ENCODE measurements at places on chromosomes 6 and 20.

GRCh38 chr6:37244430-37245310, 12.9 kb upstream of the TBC1D22B start:
- DNase-seq = peak; percentile 99

DNA sequence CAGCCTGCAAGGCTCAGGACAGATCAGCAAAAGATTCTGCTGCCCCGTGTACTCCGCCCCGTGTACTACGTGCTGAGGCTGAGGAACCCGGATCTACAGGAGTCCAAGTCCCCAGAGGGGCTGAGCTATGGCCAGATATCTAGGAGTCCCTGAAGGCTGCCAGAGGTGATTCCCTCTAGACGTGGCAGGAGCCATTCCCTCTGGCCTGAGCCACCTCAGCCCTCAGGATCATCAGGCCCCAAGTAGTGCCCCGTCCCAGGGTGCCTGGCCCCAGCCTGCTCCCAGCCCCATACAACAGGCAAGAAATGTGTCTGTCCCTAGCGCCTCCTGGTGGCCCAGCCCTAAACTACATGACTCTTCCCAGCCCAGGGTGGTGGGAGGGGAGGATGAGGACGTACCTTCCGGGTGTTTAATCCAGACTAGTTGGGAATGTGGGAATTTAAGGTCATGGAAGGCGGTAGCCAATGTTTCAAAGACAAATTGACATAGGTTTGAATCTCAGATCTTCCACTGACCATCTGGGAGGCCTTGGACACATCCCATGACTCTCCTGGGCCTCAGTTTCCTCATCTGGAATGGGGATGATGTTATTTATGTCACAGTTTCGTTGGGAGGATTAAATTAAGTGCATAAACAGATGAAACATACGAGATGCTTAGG, 49.4 kb upstream of the PTPN1 start:
- peak; percentile 82 for DNase-seq

DNA sequence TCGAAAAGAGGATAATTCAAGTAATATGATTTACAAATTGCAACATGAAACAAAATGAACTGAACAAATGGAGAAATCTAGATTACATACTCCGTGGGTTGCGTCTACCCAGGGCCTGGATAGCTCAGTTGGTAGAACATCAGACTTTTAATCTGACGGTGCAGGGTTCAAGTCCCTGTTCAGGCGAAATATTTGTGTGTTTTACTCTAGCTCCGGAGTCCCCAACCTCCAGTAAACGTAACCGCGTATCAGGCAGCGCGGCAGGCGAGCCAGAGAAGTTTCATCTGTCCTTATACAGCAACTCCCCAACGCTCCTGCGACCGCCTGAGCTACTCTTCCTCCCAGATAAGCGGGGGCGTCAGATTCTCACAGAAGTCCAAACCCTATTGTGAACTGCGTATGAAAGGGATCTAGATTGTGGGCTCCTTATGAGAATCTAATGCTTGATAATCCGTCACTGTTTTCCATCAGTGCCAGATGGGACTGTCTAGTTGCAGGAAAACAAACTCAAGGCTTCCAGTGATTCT, 176.1 kb downstream of the TRIM27 start:
- DNase-seq = peak; percentile 87

DNA sequence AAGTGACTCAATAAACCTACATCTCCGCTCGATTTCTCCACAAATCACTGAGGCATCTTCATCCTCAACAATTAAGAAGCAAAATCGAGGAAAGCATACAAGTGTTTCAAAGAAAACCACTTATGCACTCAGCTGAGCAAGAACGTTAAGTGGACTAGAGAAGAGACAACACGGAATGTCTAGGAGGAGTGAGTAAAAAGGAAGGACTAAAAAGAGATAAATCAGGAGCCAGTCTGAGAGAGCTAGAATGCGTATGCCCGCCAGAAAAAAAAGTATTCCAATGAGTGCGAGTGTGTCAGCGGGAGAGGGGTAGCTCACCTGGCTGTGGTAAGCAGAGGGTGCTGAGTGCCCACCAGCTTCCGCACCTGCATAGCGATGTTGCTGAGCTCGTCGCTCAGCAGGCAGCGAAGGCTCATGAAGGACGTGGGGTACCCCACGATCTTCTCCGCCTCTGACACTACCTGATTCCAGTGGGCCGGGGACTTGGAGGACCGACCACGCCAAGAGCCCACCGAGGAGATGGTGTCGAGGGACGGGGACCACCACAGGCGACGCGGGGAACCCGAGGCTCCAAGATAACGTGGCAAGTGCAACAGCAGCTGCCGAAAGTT, 587 bp downstream of the PDSS2 start:
- DNase-seq = peak; percentile 8

GRCh38 chr6:17491416-17492142, 98.2 kb downstream of the CAP2 start:
- no peak for DNase-seq

GRCh38 chr6:1418471-1419191, 29.3 kb downstream of the FOXF2 start:
- DNase-seq = no peak

DNA sequence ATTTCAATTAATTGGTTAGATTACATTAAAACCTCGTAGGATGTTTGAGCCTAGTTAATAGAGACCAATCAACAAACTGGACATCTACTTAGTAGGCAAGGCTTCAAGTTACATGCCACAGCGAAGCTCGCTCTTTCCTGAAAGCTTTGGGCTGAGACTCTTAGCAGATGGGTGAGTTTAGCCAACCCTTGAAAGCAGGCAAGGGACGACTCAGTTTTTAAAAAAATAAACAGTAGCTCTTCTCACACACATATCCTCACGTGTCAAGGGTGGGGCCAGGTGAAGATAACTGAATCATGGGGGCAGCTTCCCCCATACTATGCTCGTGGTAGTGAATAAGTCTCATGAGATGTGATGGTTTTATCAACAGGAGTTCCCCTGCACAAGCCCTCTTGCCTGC, 775 bp downstream of the MTFR2 start:
- no peak for DNase-seq

GRCh38 chr6:69784595-69785377, 12.0 kb downstream of the LMBRD1 start:
- DNase-seq = no peak

GRCh38 chr20:24917797-24918578, 31.1 kb upstream of the CST7 start:
- DNase-seq = peak; percentile 78

DNA sequence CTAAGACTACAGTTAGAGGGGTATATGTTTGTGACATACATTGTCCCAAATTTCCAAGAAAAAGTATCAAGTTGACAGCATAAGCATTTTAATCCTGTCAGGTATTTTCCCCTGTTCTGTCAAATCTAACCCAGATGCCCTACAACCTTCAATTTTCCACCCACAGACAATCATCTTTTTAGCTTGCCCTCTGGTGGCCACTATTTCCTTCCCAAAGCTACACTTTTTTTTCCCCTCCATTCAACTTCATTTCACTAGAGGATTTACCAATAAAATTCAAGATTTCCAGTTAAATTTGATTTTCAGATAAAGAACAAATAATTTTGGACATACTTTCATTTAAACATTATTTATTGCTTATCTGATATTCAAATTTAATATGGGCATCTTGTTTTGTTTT, 286.6 kb downstream of the TENT5A start:
- peak; percentile 43 for DNase-seq

DNA sequence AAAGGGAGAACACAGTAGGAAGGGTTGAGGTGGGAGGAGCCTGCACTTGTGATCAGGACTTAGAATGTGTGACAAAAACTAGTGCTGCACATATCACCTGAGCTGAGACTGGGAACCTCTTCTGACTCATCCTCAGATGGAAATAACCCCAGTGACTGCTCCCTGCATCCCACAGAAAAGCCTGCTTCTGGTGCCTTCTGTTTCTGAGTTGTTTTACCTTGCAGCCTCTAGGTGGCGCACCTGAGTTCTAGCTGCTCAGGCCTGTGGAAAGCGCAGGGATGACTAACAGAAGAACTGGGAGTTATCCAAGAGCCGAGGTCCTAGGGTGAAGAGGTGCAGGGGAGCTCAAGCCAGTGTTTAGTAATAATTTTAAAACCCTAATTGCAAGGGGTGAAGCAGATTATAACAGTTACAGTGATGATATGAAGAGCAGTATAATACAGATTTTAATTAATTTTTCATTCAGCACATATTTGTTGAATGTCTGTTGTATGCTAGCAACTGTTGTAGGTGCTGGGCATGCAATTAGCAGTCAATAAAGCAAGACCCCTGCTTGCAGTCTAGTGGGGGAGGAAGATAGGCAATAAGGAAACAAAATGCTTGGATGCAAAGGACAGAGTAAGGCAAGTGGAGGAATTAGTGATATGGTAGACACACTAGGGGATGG, 302.5 kb downstream of the DHX35 start:
- DNase-seq = peak; percentile 79

DNA sequence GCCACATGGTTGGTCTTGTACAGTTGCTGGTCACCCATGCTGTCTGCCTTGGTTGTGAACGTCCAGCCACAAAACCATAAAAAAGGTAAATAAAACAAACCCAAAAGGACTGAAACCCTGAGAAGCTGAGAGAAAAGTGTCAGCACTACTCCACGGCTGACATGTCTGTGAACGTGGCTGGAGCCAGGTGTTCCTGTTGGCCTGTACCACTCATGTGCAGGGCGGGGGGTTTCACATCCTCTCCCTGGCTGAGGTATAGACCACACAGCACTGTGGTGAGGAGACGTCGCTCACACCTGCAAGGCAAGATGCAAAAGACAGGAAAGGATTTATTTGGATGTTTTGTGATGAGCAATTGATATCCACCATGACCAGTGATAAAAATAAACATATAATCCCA, 51.9 kb upstream of the MRPS10 start:
- no peak for DNase-seq

DNA sequence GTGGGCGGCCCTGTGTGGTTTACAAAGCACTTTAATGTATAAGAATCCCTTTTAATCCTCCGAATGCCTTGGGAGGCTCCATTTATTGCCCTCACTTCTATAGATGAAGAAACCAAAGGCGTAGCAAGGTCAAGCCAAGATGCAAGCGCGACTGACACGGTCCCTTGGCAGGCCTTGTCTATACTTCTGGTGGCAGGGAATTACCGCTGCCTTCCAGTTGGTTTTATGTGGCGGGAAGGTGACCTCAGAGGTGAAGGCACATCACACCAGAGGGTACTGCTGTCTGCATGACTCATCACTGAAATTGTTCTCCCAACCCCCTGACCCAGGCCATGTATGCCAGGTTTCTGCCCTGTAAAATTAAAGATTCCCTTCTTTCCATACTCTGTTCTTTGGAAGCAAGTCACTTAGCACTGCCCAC, 36.1 kb upstream of the NAA20 start:
- no peak for DNase-seq

DNA sequence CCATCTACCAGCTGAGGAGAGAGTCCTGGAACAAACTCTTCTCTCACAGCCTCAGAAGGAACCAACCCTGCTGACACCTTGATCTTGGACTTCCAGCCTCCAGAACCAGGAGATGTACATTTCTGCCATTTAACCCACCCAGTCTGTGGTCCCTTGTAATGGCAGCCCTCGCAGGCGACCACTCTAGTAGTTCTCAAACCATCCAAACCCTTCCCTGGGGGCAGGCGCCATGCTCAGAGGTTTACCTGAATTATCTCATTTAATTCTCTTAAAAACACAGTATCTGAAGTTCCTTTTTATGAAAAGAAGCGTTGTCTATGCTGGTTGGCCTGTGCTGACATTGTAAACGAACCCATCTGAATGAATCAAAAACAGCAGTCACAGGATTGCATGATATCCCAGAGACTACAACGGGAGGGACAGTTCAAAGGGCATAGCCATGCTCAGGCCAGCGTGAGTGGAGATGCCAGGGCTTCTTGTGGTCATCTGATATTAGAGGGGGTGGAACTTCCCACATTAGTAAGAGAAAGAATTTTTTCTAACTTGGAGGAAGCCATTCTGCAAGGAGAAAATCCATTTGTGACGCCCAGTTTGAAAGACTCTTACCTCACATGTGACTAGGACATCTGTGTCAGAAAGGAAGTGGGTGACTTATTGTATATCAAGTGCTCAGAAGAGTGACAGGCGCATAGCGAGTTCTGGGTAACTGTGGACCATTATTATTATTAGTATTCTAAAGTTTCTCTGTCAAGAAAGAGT, 17.2 kb upstream of the TAGAP start:
- no peak for DNase-seq

DNA sequence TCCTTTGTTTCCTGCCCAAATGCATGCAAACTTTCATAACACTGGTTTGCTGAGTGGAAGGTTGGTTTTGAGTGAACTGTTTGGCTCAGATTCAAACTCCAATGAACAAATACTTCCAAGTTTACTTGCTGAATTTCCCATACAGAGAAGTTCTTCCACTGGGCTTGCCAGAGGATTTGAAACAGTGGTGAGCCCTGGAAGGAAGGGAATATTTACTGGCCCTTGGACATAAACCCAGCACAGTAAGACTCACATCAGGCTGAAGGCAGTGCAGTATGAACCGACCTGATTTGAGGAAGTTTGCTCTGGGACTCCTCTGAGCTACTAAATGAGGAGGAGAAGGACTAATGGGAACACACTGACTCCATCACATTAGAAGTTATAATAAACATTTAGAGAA, 3.8 kb downstream of the TRAF3IP2 start:
- peak; percentile 87 for DNase-seq

Data from fibroblast of skin of scalp (primary cell).